ENCODE measurements at places on chromosomes 1 and 21. TPM values are rescaled to one million over a fixed set of nuclear protein-coding genes. Genes with fewer than 3 reads are reported as not detected.

DNA sequence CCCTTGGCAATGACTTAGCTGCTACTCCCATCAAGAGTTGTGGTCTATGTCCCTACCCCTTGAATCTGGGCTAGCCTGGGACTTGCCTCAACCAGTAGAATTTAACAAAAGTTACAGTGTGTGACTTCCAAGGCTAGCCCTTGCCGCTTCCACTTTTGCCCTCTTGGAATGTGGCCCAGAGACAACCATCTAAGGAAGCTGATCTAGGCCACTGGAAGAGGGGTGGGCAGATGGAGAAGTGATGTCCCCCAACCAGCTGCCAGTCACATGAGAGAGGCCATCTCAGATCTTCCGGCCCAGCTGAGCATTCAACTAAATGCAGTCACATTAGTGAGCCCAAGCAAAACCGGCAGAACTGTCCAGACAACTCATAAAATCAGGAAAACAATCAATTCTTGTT lies 115.1 kb downstream of the TOMM20 start:
- H3K27ac ChIP-seq, result no peak overlapping the region
- H3K4me3 ChIP-seq, result no peak overlapping the region
- DNase-seq, result peak; percentile 60
- H3K4me1 ChIP-seq, result no peaks in the 10 kb centered on the region
- H3K27me3 ChIP-seq, result no peaks in the 10 kb centered on the region
- no peaks in the 10 kb centered on the region for H3K36me3 ChIP-seq

The MCM3AP gene
- 121 TPM for total RNA-seq

DNA sequence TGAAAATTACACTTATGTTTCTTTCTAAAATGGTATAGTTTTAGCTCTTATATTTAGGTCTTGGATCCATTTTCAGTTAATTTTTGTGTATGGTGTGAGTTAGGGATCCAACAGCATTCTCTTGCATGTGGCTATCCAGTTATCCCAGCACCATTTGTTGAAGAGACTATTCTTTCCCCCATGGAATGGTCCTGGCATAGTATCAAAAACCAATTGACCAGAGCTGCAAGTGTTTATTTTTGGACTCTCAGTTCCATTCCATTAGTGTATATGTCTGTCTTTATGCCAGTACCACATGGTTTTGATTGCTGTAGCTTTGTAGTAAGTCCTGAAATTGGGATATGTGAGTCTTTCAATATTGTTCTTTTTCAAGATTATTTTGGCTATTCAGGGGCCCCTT lies 14.3 kb downstream of the TTLL10 start:
- no peaks in the 10 kb centered on the region for H3K36me3 ChIP-seq
- H3K4me1 ChIP-seq, result no peaks in the 10 kb centered on the region
- H3K4me3 ChIP-seq, result no peak overlapping the region
- DNase-seq, result no peak
- H3K27ac ChIP-seq, result no peak overlapping the region

The RSPH1 gene
- total RNA-seq, result not detected

- H3K36me3 ChIP-seq, result no peaks in the 10 kb centered on the region
- DNase-seq, result no peak
- H3K4me1 ChIP-seq, result no peaks in the 10 kb centered on the region
- H3K4me3 ChIP-seq, result no peak overlapping the region
- H3K27ac ChIP-seq, result no peak overlapping the region
These were observed 210.0 kb downstream of the ZC3H11B start for GRCh38 chr1:219402925-219403324.

GRCh38 chr1:41331546-41331917 lies 29.7 kb upstream of the FOXO6 start:
- no peak overlapping the region for H3K27ac ChIP-seq
- no peaks in the 10 kb centered on the region for H3K27me3 ChIP-seq
- H3K4me1 ChIP-seq, result no peaks in the 10 kb centered on the region

DNA sequence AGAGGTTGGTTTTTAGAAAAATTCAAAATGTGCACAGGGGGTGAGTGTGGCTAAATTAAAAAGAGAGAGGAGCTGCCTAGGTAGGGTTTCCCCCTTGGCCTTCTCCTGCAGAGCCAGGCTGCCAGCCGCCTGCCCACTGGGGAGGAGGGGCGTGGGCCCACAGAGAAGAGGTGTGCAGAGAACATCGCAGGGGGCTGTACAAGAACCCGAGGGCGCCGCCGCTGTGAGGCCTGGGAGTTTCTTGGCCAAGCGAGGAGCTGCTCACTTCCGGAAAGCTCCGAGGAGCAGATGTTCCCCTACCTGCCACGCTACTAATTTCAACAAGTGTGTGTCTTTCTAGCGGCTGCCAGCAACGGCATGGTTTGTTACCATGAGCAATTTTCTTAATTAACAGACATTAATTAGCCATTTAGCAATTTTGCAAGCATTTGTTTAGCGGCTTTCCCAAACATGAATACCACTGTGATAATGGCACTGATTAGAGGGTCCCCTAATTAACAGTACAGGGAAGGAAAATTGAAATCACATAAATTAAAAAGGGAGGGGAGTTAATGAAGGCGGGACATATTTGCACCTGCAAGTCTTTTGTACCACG lies 59.7 kb downstream of the MRPL37 start:
- H3K4me1 ChIP-seq, result no peaks in the 10 kb centered on the region
- no peak overlapping the region for H3K4me3 ChIP-seq
- no peak for DNase-seq
- H3K36me3 ChIP-seq, result peaks cover 18% of the 10 kb centered on the region
- H3K27me3 ChIP-seq, result no peaks in the 10 kb centered on the region
- H3K27ac ChIP-seq, result no peak overlapping the region

GRCh38 chr1:11563560-11564069 lies 84.7 kb downstream of the DISP3 start:
- H3K27ac ChIP-seq, result no peak overlapping the region
- no peaks in the 10 kb centered on the region for H3K27me3 ChIP-seq

The TAS1R1 gene
- total RNA-seq, result not detected

The PTPN14 gene
- 27.2 TPM for total RNA-seq

DNA sequence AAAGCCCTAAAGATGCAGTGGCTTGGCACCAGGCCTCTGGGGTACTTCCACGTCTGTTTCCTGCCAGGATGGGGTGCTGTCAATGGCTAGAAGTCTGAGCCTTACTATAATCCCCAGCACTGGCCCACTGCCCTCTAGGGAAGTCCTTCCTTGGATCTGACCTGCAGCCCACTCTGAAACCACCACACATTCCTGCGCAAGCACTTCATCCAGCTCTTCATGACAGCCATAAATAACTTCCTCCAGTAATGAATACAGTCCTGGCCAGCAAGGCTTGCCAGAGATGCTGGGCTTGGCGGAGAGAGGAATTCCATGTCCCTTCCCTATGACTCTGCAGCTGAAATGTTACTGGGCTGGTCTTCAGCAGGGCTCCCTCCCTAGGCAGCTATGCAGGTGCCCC lies 32.6 kb downstream of the ALPL start:
- DNase-seq, result no peak
- H3K36me3 ChIP-seq, result no peaks in the 10 kb centered on the region
- H3K4me3 ChIP-seq, result no peak overlapping the region
- H3K27ac ChIP-seq, result no peak overlapping the region

DNA sequence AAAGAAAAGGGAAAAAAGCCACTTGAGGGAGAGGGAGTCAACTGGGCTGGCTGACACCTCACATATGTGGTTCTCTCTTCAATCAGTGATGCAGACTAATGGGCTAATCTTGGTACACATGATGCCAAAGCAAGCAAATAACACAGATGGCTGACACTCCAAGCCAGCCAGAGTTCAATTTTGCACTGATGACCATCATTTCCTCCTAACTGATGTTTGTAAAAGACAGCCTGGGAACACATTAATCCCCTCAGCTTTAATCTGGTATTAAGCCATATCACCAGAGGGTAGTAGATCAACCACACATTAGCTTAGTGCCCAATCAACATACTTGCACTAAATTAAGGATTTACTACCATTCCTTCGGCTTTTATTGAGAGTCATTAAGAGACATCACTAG lies 2.8 kb downstream of the VPS72 start:
- no peaks in the 10 kb centered on the region for H3K4me1 ChIP-seq
- H3K36me3 ChIP-seq, result peaks cover 35% of the 10 kb centered on the region
- H3K4me3 ChIP-seq, result no peak overlapping the region
- DNase-seq, result no peak

GRCh38 chr21:28385845-28386244 lies 606.8 kb downstream of the LTN1 start:
- H3K4me3 ChIP-seq, result no peak overlapping the region
- no peak for DNase-seq
- no peaks in the 10 kb centered on the region for H3K36me3 ChIP-seq
- no peaks in the 10 kb centered on the region for H3K27me3 ChIP-seq
- H3K4me1 ChIP-seq, result no peaks in the 10 kb centered on the region
- no peak overlapping the region for H3K27ac ChIP-seq

DNA sequence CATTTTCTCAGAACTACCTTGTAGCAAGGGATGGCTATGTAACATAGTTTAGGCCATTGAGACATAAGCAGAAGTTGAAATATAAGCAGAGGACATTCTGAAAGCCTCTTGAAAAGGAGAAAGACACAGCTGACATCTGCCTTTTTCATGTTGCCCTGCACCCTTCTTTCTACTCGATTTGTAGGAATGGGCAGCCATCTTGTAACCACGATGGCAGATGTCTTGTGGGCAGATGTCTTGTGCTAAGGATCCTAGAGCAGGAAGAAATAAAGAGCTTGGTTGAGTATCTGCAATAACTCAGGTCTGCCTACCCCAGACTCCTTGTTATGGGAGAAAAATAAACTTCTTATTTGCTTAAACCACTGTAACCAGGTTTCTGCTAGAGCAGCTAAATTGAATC lies 351.0 kb downstream of the PDE4B start:
- H3K27ac ChIP-seq, result no peak overlapping the region
- no peak overlapping the region for H3K4me3 ChIP-seq
- H3K36me3 ChIP-seq, result no peaks in the 10 kb centered on the region
- H3K27me3 ChIP-seq, result no peaks in the 10 kb centered on the region
- H3K4me1 ChIP-seq, result no peaks in the 10 kb centered on the region

GRCh38 chr1:108533351-108534083 lies 26.4 kb upstream of the EEIG2 start:
- no peaks in the 10 kb centered on the region for H3K36me3 ChIP-seq
- no peaks in the 10 kb centered on the region for H3K27me3 ChIP-seq
- peaks cover 9% of the 10 kb centered on the region for H3K4me1 ChIP-seq
- DNase-seq, result no peak
- no peak overlapping the region for H3K4me3 ChIP-seq

GRCh38 chr1:53661496-53661895 lies 77.5 kb downstream of the GLIS1 start:
- H3K4me3 ChIP-seq, result no peak overlapping the region
- no peaks in the 10 kb centered on the region for H3K4me1 ChIP-seq
- no peak for DNase-seq
- H3K27ac ChIP-seq, result no peak overlapping the region
- H3K36me3 ChIP-seq, result no peaks in the 10 kb centered on the region

The TCEA3 gene
- total RNA-seq, result 11.3 TPM

- no peak overlapping the region for H3K4me3 ChIP-seq
- H3K27ac ChIP-seq, result no peak overlapping the region
- no peak for DNase-seq
- no peaks in the 10 kb centered on the region for H3K27me3 ChIP-seq
These were observed 255.1 kb upstream of the RAB4A start for GRCh38 chr1:229015806-229016205.

DNA sequence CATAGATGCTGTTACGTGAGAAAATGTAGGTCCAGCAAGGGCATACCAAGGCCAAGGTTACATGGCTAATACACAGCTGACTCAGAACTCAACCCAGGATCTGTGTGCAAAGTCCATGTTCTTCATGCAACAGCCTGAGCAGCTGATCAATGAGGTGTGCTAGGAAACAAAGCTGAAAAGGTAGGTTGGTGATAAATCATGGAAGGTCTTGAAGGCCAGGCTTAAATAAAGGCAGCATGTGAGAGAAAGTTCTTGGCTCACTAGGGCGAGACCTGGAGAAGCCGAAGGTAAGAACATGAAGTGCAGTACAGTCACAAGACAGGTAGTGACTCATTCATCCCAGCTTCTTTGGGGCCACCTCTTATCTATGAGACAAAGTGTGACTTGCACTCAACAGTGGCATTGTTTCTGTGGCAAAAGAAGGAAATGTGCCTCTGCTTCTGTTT lies 33.4 kb downstream of the TLR5 start:
- H3K27ac ChIP-seq, result no peak overlapping the region
- peaks cover 2% of the 10 kb centered on the region for H3K4me1 ChIP-seq
- no peak for DNase-seq
- H3K36me3 ChIP-seq, result no peaks in the 10 kb centered on the region
- no peaks in the 10 kb centered on the region for H3K27me3 ChIP-seq

- no peak overlapping the region for H3K27ac ChIP-seq
- no peaks in the 10 kb centered on the region for H3K27me3 ChIP-seq
- H3K4me3 ChIP-seq, result no peak overlapping the region
- no peaks in the 10 kb centered on the region for H3K4me1 ChIP-seq
- H3K36me3 ChIP-seq, result no peaks in the 10 kb centered on the region
These were observed 39.6 kb downstream of the VCAM1 start for GRCh38 chr1:100759188-100759587.

- no peaks in the 10 kb centered on the region for H3K4me1 ChIP-seq
- H3K4me3 ChIP-seq, result no peak overlapping the region
- no peaks in the 10 kb centered on the region for H3K27me3 ChIP-seq
- no peak for DNase-seq
- H3K27ac ChIP-seq, result no peak overlapping the region
These were observed 21.9 kb downstream of the RAB3B start for GRCh38 chr1:51968632-51969031.

- no peak overlapping the region for H3K27ac ChIP-seq
- no peaks in the 10 kb centered on the region for H3K36me3 ChIP-seq
- H3K27me3 ChIP-seq, result no peaks in the 10 kb centered on the region
These were observed 69.2 kb upstream of the KIF26B start for GRCh38 chr1:245085508-245086095.

The FBXO2 gene
- 6.1 TPM for total RNA-seq

- no peak for DNase-seq
- no peak overlapping the region for H3K27ac ChIP-seq
- H3K4me3 ChIP-seq, result no peak overlapping the region
These were observed 64.1 kb downstream of the SETD4 start for GRCh38 chr21:35996217-35996616.

GRCh38 chr1:178328728-178329127 lies 168.0 kb downstream of the CLEC20A start:
- H3K27ac ChIP-seq, result no peak overlapping the region
- H3K27me3 ChIP-seq, result no peaks in the 10 kb centered on the region
- H3K4me3 ChIP-seq, result no peak overlapping the region
- DNase-seq, result no peak
- H3K4me1 ChIP-seq, result no peaks in the 10 kb centered on the region

The ROR1 gene
- total RNA-seq, result 115 TPM

GRCh38 chr1:157089789-157090188 lies 9.8 kb downstream of the ETV3L start:
- no peak overlapping the region for H3K27ac ChIP-seq
- no peaks in the 10 kb centered on the region for H3K36me3 ChIP-seq
- no peak overlapping the region for H3K4me3 ChIP-seq

DNA sequence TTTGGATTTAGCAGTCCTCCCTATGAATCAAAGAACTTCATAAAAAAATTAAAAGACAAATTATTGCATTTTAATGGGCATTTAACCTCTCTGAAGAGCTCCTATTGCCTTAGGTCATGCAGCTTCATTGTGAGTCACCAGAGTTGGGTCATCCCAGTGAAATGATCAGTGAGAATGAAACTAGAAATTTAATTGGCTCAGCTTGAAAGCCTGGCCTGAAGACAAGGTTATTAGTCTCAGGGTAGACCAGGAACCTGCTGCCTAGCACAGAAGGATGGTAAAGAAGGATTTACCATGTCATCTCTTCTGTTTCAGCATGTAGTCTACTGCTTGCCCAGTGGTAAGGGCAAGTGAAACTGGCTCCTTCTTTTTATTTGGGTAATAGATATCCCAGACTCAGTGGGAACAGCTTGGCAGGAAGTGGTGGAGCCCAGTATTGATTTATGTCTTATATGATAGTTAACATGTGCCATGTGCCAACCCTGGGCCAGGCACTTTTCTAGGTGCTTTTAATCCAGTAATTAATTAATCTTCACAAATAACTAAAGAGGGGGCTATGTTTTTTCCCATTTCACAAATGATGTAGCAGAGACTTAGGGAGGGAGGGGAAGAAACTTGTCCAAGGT lies 23.6 kb downstream of the LAMC2 start:
- H3K4me1 ChIP-seq, result no peaks in the 10 kb centered on the region
- no peak overlapping the region for H3K27ac ChIP-seq
- no peaks in the 10 kb centered on the region for H3K27me3 ChIP-seq
- no peak for DNase-seq
- H3K36me3 ChIP-seq, result no peaks in the 10 kb centered on the region

All from ascending aorta (tissue), 2 donors.